ENCODE measurements at places on chromosomes 12 and 14.

GRCh38 chr12:42762395-42762925 is 172.9 kb upstream of the PRICKLE1 start:
- no peak for DNase-seq

DNA sequence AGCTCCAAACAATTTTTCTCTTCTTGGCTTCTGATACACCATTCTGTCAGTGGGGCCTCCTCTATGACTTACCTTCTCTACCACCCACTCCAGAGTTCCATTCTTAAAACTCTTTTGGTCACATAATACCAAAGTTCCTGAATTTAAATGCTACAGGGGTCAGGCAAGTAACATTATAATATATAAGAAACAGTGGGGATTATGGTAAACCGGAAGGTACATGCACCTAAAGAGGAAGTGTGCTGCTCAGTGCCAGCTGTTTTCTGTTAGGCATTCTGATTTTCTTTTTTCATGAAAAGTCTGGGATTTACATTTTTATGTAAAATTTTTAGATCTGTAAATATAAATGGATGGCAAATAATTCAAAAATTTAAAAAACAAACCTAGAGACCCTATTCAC is 39.9 kb downstream of the SOS2 start:
- DNase-seq, result no peak

- no peak for DNase-seq
These were observed 56.2 kb downstream of the SVOP start for GRCh38 chr12:108964371-108965352.

- DNase-seq, result no peak
These were observed 32.9 kb downstream of the MEG3 start for GRCh38 chr14:100858838-100859220.

DNA sequence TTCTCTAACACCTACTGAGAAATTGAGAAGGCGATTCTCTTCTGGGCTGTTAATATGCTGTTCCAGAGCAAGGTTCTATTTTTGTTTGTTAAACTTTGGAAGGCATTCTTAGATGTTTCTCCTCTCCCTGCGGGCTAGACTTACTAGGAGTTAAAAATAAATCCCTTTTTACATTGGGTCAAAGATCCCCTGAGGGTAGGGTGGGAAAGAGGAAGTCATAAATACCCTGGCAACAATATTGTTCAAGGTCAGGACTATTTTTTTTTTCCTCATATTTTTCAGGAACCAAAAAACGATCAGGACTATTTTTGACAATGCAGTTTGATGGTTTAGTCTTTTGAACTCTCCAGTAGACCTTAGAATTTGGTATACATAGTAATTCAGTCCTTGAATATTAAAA is 12.0 kb upstream of the SLC2A14 start:
- DNase-seq, result no peak

Measured in GM20000 (cell line).